NCI-H2029 treated with DMSO at 0.1 percent for 48 hours (cell line): ENCODE measurements at places on chromosomes 13 and 19.

- no peak for DNase-seq
Observed at GRCh38 chr13:112248406-112248760, 127.8 kb upstream of the SPACA7 start.

GRCh38 chr19:18972851-18973250 lies 31.8 kb upstream of the HOMER3 start:
- no peak for DNase-seq

GRCh38 chr19:6970443-6970842 lies 50.8 kb downstream of the MBD3L2B start:
- no peak for DNase-seq

GRCh38 chr19:24073807-24074206 lies 13.2 kb upstream of the ZNF254 start:
- no peak for DNase-seq

- DNase-seq, result no peak
Observed at GRCh38 chr13:38990693-38991092, at the start of gene STOML3. STOML3 (minus strand) TSS chr13:38990831; CDS start chr13:38990721, 110 bp downstream.

DNA sequence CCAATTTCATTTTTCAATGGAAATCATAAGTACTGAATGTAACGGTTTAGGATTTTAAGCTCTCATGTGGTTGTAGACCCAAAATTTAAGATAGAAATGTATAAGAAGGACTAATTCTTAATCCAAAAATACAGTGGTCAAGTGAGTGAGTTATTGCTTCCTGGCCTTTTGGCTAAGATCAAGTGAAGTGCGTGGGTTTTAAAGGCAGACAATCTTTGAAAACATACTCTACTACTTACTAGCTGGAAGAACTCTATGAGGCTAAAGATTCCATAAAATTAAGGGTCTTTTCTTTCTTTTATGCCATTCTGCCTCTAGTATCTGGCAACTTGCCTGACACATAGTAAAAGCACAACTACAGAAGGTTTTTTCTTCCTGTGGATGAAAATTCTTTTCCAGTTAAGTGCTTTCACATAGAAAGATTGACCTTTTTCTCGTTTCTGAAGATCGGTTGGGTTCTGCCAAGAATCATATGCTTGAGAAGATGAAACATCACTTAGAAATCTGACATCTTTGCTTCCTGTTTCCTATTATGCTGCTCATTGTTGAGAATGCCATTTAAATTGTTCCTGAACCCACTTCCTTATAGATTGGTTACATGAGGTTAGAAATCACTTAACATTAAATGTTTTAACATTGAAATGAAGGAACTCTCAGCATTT lies 26.4 kb upstream of the SCEL start:
- DNase-seq, result peak; percentile 60

- DNase-seq, result no peak
Observed at GRCh38 chr19:38713865-38714264, 30.4 kb downstream of the CAPN12 start.

DNA sequence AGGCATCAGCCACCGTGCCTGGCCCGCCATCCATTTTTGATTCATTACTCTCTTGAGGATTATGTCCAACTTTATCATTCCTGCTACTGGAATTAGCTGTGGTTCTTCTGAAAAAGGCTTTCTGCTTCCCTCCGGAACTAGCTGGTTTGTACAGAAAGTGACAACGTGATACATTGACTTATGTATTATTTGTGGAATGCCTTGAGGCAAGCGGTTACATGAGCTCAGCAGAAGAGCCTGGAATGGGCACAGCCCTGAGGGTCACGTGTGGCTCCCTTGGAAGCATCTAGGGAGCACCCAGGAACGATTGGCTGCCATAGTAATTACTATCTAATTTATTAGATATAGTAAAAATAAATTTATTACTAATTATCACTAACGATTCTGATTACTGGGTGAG lies 14.4 kb upstream of the RETN start:
- DNase-seq, result no peak

DNA sequence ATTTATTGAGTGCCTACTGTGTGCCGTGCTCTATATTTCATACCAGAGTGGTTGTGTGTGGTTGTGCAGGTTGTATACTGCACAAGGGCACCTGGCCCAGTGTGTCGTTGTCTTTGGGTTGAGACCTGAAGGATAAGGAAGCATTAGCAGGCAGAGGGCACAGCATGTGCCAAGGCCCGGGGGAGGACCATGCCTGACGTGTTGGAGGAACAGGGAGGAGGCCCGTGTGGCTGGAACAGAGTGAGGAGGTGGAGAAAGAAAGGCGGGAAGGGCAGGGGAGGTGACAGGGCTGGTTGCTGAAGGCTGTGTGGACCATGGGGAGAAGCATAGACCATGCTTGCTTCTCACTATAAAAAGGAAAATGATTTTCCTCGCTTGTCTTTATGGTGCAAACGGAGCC lies 26.8 kb downstream of the CELF5 start:
- DNase-seq, result no peak

GRCh38 chr13:97855570-97856303 lies 97.7 kb upstream of the IPO5 start:
- DNase-seq, result peak; percentile 34

GRCh38 chr19:30163663-30164062 lies 208.5 kb upstream of the ZNF536 start:
- DNase-seq, result no peak

GRCh38 chr19:40561947-40562346 lies 14.7 kb upstream of the SHKBP1 start:
- DNase-seq, result no peak

DNA sequence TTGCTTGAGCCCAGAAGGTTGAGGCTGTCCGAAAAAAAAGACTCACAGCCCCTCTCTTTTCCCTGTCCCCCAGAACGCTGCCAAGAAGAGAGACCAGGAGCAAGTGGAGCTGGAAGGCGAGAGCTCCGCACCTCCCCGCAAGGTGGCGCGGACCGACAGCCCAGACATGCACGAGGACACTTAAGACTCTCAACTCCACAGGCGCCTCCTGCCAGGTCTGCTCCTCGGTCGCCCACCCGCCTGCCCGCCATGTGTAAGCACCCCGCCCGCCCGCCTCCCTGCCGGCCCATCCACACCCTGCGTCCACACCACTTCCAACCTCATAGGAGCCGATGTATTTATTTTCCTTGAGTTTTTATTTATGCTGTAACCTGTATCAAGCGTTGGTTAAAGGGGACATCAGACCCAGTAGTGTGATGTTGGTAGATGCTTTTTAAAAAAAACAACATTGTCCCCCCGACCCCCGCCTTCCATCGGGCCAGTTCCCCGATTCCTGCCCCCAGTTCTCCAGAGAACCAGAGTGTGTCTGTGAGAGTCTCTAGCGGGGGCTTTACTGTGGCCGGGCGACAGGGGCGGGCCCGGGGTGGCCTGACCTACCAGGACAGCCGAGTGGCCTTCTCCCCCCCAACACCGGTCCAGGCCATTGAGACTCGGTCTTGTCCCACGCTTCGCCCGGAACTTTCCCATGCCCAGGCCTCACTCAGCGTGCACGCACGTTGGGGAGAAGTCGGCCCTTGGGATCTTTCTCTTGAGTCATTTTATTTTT lies 10.3 kb downstream of the DDA1 start:
- DNase-seq, result no peak

DNA sequence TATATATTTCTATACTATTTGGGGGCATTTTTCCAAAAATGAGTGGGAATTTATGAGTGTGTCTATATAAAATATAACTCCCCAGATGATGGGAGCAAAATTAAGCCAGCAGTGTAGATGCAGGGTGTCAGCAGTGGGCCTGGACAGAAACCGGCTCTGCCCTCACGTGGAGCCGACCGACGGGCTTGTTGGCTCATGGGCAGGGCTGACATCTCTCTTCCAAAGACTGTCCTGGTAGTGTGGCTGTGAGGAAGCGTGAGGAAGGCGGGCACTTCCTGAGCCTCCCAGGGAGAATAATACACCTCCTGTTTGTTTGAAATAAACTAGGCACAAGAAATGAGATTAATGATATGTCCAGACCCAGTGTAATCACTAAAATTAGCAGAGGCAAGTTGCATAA lies 206.5 kb downstream of the TEX29 start:
- DNase-seq, result no peak

GRCh38 chr19:15210323-15210781 lies 9.6 kb upstream of the NOTCH3 start:
- no peak for DNase-seq

- no peak for DNase-seq
Observed at GRCh38 chr19:5214902-5215301, 125.7 kb downstream of the PTPRS start.

GRCh38 chr13:99280166-99280565 lies 22.0 kb upstream of the GPR18 start:
- no peak for DNase-seq

- no peak for DNase-seq
Observed at GRCh38 chr13:95485045-95485517, 67.4 kb upstream of the CLDN10 start.

DNA sequence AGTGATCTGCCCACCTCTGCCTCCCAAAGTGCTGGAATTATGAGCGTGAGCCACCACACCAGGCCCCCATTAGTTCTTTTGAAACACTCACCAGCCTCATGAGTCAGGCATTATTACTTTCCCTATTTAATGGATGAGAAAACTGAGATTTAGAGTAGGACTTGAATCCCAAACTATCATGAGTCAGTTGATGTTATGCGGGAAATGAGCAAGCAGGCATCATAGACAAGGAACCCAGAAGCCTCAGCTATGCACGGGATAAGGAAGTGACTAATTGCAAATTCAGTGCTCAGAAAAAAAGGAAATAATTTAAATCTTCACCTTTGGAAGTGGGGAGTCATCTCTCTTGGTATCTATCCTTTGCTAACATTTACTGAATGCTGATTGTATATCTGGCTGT lies 217.5 kb downstream of the ABCC4 start:
- DNase-seq, result no peak

GRCh38 chr13:113491982-113492381 lies 1.5 kb upstream of the DCUN1D2 start:
- no peak for DNase-seq

- no peak for DNase-seq
Observed at GRCh38 chr19:56347163-56347778, 32.6 kb upstream of the ZSCAN5A start.

- no peak for DNase-seq
Observed at GRCh38 chr19:814152-815078, 7.3 kb downstream of the PLPPR3 start.

- DNase-seq, result no peak
Observed at GRCh38 chr19:47749326-47749725, 4.0 kb downstream of the NOP53 start.

DNA sequence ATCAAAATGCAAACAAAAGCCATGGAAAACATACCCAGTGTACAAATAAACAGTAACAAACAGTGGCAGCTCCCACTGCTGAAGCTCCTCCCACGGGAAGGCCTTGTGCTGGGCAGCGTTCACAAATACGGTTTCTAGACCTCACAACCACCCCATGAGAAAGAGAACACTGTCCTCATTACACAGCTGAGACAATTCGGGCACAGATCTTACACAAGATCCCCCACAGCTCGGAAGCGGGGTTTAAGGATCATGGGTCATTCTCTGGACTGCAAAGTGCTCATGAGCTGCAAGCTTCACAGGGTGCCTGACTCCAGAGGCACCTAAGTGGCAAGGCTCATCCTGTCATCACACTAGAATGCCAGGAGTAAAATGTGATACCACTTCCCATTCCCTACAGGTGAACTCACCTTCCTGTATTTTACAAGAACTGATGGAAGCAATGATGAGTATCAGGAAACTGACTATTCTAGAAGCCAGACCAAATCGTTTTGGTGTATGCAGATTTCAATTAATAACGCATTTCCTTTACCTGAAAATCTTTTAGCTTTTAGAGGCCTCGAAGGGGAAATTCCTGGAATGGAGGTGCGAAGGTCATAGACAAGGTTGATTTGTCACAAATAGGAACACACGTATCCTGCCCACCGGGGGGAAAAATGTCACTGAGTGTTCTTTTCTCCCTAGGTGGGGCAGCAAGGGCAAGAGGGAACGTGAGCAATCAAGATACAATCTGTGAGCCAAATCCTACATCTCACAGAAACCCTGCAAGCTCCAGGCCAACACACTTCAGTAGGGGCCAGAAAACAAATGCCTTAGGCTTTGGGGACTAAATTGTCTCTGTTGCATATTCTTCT lies 41.2 kb downstream of the STK24 start:
- no peak for DNase-seq

GRCh38 chr13:107824635-107825034 lies 390.7 kb downstream of the LIG4 start:
- no peak for DNase-seq

DNA sequence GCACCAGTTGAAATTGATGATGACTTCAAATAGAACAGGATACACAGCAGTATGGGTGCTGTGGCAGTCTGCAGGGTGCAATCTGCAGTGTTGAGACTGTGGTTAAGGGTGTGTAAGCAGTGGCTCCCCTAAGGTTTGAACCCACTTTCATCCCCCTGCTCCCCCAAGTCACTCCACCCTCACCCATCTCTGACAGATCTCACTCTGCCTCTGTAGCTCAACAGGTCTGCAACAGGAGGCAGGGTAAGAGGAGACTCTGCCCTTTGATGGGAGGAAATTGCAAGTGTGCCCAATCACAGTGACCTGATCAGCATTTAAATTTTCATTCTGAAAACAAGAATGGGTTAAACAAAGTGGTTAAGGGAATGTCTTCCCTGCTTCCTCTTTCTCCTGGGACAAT lies 92.4 kb downstream of the DCT start:
- no peak for DNase-seq

GRCh38 chr19:39558624-39559117 lies 18.7 kb upstream of the EID2 start:
- DNase-seq, result peak; percentile 88

GRCh38 chr13:60571571-60571970 lies 174.6 kb downstream of the TDRD3 start:
- no peak for DNase-seq

GRCh38 chr13:32984857-32985626 lies 31.2 kb upstream of the KL start:
- DNase-seq, result peak; percentile 59
